Stimulated activated CD4-positive, alpha-beta T cell treated with anti-CD3 and anti-CD28 coated beads, Interleukin-4, amount 100 ng/mL, for 1 hour (primary cell): ENCODE measurements at places on chromosomes 11 and 22.
A peak's percentile ranks its signal among the peaks of the same experiment; 100 is the strongest.

DNA sequence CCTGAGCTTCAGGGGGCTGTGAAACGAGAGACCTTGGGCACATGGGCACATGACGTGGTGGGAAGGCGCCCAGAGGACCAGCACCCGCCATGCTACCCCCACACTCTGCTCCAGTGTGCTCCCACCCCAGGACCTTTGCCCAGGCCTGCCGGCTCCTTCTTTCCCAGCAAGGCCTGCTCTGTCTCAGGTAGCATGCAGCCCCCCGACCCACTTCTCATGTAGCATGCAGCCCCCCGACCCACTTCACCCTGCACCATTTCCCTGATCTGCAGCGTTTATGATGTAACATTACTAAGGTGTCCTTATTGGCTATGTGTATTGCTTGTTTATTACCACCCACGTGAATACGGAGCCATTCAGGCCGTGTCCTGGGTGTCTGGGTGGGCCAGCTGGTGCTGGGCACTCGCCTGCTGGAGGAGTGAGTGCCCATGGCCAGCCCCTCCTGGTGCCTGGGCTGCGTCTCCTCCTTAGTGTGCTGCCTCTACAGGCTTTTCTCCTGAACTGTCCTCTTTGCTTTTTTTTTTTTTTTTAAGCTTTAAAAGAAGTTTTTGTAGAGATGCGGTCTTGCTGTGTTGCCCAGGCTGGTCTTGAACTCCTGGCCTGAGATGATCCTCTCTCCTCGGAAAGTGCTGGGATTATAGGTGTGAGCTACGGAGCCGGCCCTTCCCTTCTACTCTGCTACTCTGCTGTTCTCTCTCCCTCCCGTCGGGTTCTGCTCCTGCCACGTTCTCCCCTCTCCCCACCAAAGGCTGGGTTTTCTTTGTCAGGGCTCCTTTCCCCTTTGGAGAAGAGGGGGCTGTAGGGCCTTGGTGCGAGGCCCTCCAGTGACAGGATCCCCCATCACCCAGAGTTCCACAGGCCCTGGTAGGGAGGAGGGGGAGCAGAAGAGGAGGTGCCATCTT lies 29.4 kb downstream of the LRP5 start:
- DNase-seq = no peak

DNA sequence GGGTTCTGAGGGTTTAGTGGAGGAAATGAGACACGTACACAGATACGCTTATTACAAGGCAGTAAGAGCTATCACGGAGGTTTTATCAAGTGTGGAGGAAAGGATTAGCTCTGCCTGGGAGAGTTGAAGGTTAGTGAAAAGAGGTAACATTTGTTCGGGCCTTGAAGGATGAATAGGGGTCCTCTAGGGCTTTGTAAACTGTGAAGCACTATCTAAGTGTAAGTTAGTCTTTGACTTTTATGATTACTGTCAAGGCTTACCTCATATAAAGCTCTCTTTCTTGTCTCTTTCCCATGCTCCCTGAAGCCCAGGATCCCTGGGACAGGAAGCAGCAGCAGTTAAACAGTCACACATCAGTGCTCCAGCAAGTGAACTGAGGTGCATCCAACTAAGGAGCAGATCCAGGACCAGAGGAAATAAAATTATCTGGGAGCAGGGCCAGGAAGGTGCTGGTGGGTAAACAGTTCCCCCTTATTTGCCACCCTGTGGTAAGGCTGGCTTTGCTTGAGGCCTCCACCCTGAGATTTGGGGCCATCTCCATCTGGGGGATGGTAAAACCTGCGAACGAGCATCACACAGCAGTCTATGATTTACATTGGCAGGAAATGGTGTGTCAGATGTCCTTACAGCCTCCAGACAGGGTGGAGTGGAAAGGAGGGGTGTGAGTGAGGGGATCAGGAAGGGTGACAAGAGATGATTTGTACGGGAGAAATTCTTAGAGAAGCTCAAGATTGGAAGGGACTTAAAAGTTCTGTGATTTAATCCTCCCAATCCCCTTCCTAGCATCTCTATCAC lies 27.2 kb downstream of the GVQW3 start:
- no peak for DNase-seq

GRCh38 chr22:49147617-49148175 lies 680.0 kb downstream of the BRD1 start:
- DNase-seq = no peak

DNA sequence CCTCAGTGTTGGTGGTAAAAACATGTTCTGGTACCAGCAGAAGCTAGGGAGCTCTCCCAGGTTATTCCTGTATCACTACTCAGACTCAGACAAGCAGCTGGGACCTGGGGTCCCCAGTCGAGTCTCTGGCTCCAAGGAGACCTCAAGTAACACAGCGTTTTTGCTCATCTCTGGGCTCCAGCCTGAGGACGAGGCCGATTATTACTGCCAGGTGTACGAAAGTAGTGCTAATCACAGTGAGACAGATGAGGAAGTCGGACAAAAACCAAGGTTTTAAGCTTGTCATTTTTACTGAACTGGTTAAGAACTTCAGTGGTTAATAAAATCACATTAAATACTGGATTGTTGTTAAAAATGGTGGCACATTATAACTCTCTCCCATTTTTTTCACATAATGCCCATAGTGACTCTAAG lies 42.6 kb upstream of the VPREB1 start:
- DNase-seq = no peak

GRCh38 chr11:59191095-59191494 lies 19.2 kb downstream of the DTX4 start:
- DNase-seq = no peak

- DNase-seq = no peak
Observed at GRCh38 chr11:22703591-22703990, 37.2 kb downstream of the GAS2 start.

DNA sequence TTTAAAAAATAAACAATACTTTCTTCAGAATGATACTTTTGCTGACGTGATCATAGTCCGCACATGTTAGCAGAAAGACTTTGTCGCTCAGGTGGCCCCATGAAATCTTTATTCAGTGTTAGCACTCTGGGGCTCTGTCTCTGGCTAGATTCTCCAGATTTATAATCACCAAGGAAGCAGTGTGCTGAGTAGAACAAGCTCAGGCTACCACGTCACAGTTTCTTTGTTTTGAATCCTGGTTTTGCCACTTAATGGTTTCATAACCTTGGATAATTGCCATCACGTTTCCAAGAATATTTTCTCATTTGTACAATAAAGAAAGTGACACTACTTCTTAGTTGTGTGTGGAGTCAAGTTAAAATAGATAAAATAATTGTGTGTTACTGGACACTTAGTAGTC lies 3.9 kb upstream of the MUC15 start:
- DNase-seq = no peak

DNA sequence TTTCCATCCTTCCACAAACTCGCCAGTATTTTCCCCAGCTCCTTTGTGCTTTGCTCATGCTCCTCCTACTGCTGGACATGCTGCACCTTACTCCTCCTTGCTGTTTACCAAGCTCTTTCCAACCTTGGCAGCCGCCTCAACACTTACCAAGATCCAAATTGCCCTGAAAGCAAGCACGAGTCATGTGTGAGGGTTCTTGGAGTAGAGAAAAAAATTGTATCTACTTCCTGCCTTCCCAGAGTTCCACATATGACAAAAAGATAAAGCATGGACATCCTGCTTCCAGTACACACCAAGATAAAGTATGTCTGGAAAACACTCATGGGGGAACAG lies 767.5 kb downstream of the NTM start:
- DNase-seq = no peak

DNA sequence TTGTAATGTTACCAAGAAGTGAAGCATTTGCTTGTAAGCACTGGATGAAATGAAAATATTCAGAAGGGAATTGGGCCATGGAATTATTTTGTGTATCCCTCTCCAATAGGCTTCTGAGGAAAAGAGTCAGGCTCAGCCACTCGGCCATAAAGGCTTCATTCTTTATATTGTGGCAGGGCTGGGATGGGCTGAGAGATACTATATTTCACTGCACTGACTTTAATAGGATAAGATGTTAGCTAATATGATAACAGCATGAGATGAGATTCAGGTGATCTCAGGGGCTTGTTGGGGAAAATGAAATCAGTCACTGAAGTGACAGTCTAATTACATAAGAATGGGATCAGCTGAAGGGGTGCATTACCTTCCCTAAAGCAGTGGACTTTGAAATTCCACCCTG lies 7.3 kb upstream of the TRIM44 start:
- no peak for DNase-seq

- DNase-seq = no peak
Observed at GRCh38 chr11:100922121-100922520, 207.5 kb downstream of the PGR start.

GRCh38 chr11:133078012-133078411 lies 454.3 kb downstream of the OPCML start:
- no peak for DNase-seq

DNA sequence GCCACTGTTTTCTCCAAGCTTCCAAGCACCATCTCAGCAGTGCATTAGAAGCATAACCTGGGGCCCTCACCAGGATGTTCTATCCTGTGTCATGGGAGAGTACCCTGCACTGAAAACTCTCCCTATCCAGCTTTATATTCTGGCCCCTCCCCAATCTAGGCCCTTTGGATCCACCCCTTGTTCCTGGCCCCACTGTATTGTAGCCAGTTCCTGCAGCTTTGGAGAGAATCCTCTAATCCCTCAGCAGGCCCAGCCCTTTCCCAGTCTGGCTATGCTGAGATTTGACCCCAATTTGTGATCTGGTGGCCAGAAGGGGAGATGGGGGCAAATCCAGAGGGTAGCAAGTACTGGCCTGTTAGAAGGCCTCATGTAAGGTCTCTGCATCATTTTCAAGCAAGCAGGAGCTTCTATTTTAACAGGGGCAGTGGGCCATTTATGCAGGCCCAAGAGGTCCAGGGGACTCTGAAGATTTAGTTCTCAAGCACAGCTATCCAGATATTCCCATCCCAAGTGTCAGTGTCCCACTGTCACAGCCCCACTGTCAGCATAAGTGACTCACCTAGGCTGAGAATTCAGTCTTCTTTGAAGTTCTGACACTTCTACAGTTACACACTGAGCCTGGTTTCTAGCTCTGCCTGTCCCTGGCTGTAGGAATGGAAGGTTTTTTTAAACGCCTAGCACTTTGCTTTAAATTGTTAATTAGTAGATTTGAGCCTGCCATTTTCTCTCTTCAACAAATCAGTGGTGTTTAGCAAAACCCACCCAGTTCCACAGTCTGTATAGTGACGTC lies 589.5 kb upstream of the CADM1 start:
- no peak for DNase-seq

DNA sequence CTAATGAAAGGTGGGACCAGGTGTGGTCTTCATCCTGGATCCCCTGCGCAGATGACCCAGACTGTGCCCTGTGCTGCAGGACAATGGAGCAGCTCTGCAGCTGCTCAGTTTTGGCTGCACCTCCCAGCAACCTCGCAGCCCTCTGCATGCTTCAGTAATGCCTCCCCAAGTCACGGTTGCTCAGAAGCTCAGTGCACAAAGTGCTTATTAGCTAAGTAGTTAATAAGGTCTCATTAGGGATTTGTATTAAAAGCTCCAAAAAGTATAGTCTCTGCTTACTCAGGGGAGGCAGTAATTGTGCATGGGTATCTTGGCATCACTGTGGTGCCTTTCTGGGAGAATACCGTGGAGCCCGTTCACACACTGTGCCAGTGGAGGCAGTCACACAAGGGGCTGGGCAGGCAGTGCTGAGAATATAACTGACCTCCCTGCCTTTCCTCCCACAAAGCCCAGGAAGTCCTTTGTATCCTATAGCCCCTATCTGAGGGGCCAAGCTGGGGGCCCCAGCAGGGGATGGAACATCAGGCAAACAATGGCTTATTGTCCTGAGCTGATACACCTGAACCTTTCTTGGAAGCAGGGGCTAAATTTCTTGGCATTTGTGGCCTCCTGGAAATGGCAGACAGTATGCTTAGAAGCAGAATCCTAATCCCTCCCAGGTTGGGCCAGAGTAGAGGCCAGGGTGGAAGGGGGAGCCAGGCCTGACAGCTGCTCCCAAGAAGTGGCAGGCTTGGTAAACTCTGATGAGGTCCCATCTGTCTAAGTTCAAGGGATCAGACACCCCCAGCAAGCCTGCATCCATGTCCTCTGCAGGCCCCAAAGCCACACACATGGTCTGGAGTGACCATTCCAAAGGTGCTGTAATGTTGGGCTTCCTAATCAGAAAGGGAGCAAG lies 125.5 kb upstream of the PARVA start:
- DNase-seq = no peak

- DNase-seq = no peak
Observed at GRCh38 chr22:38074181-38075104, 9.5 kb downstream of the SLC16A8 start.

- DNase-seq = no peak
Observed at GRCh38 chr11:134038897-134039470, 29.9 kb upstream of the JAM3 start.

DNA sequence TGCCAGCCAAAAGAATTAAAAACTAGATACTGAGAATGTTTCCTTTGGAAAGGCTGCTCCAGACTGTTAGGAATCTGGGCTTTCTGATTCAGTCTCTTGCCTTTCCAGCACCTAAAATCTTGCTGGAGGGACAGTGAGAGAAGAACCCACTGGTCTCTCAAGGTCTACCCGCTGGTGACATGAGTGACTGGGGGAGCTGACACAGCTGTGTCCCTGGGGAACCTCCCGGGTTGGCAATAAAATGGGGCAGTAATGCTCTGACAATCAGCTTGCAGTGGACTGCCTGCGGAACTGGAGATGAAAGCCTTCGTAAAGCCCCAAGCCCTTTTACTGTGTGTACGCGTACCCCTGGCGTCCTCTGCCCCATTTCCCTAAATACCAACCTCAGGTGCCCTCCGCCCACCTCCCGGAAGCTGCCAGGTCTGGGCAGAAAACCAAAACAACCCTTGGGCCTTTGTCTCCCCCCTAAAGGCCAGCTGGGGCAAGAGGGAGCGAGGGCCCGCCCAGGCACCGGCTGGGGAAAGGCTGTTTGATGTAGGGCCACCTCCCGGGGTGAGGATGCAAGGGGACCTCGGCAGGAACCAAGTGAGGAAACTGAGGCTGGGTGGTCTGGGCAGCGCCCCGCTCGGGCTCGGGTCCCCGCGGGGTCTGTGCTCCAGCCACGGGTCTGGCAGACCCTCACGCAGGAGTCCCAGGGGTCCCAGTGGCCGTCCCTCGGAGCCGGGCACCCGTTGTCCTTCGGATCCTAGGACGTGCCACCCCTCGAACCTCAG lies 741 bp downstream of the CARS1 start:
- peak; percentile 40 for DNase-seq

GRCh38 chr11:70772950-70773349 lies 374.6 kb downstream of the CTTN start:
- no peak for DNase-seq

GRCh38 chr22:32466496-32466895 lies 2.2 kb upstream of the BPIFC start:
- no peak for DNase-seq

GRCh38 chr11:107359701-107360100 lies 97.9 kb downstream of the CWF19L2 start:
- no peak for DNase-seq

- peak; percentile 27 for DNase-seq
Observed at GRCh38 chr11:3808861-3809623, 682 bp downstream of the PGAP2 start.

DNA sequence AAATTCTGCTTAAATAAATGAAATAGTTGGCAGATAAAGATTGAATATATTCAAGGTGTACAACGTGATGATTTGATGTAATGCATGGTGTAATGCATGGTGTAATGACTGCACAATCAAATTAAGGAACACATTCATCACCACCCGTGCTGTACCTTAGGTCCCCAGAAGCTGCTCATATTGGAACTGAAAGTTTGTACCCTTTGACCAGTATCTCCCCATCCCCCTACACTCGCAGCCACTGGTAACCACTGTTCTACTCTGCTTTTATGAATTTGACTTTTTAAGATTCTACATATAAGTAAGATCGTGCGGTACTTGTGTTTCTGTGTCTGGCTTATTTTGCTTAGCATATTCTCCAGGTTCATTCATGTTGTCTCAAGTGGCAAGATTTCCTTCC lies 445.8 kb downstream of the OPCML start:
- DNase-seq = no peak

GRCh38 chr11:111455291-111456085 lies 56.7 kb downstream of the BTG4 start:
- no peak for DNase-seq
